Stimulated activated CD4-positive, alpha-beta T cell treated with anti-CD3 and anti-CD28 coated beads, Interleukin-12 subunit alpha, Interleukin-12 subunit beta, amount 100 ng/mL, for 48 hours (primary cell): ENCODE measurements at places on chromosomes 4 and X.

- DNase-seq: no peak
These were observed 30.0 kb upstream of the PDK3 start for GRCh38 chrX:24435060-24435459.

DNA sequence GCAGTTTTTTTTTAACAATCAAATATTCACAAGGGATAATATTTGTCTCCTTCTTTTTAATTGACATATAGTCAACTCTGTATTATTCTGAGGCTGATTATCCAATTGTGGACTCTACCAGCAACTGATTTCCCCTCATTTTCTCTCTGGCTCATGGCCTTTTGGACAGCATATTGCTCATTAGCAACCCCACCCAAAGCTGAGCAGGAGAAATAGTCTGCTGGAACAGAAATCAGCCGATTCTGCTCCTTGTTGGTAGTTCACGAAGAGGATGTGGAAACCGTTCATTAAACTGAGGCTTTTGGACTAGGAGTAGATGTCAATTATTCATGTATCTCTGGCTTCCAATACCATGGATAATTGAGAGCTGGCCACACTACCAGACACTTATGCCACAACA, 428.4 kb upstream of the INTU start:
- DNase-seq: no peak

GRCh38 chr4:105149771-105150170, 3.1 kb downstream of the TET2 start:
- DNase-seq: no peak

GRCh38 chr4:5852523-5853202, 40.2 kb downstream of the CRMP1 start:
- no peak for DNase-seq

- DNase-seq: peak; percentile 17
These were observed 854 bp downstream of the RNF113A start for GRCh38 chrX:119870626-119871131.

DNA sequence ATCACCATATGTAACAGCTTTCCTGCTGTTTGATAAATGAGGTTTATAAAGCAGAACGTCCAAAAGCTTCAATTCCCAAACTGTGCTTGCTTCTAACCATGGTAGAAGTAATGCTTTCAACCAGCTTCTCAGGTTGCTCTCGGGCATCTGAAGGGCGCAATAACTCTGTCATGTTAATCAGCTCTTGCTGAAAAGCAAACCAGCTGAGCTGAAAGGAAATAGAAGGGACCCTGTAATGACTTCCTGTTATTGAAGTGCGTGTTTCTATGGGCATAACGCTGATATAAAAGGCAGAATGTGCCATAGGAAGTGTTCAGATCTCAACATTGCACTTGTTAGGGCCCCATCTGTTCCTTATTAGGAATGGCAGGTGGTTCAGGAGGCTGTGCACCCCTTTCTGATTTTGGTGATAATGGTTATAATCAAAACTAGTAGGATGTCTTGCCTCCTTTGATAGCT, 21.2 kb downstream of the HERC3 start:
- no peak for DNase-seq

GRCh38 chr4:10773010-10773409, 88.4 kb upstream of the CLNK start:
- DNase-seq: no peak

- peak; percentile 82 for DNase-seq
These were observed 5.0 kb downstream of the TACC3 start for GRCh38 chr4:1726146-1726934.

- DNase-seq: no peak
These were observed 2.9 kb downstream of the DOK7 start for GRCh38 chr4:3465698-3466671.

DNA sequence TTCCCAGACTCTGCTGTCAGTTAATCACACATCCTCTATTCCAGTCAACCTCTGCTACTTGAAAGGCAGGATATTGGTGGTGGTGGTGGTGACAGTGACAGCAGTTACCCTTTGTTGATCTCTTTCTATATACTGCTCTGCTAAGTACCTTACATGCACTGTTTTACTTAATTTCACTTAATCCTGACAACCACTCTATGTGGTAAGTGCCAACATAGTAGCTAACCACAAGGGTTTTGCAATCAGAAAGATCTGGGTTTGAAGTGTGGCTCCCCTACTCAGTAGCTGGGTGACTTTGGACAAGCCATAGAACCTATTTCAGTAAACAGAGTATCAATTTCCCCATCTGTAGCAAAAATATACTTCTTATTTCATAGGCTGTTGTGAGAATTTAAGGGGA, 24.2 kb upstream of the F9 start:
- DNase-seq: no peak

DNA sequence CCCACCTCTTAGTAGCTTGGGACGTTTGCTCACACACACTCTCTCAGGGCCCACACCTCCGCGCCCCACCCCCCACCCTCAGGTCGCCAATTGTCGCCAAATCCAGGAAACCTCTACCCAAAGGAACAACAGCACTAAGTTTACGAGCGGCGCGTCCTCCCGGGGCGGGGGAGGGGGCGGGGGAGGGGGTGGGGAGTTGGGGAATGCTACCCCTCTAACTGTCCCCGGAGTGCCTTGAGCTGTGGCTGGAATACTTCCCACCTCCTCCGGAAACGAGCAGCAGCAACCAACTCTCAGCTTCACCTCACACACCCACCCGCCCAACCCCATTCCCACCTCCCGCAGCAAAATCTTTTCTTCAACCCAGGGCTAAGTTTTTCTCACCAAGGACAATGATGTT, 135.6 kb upstream of the ZIC3 start:
- no peak for DNase-seq

GRCh38 chr4:23888421-23889319, 1.2 kb downstream of the PPARGC1A start:
- DNase-seq: no peak

DNA sequence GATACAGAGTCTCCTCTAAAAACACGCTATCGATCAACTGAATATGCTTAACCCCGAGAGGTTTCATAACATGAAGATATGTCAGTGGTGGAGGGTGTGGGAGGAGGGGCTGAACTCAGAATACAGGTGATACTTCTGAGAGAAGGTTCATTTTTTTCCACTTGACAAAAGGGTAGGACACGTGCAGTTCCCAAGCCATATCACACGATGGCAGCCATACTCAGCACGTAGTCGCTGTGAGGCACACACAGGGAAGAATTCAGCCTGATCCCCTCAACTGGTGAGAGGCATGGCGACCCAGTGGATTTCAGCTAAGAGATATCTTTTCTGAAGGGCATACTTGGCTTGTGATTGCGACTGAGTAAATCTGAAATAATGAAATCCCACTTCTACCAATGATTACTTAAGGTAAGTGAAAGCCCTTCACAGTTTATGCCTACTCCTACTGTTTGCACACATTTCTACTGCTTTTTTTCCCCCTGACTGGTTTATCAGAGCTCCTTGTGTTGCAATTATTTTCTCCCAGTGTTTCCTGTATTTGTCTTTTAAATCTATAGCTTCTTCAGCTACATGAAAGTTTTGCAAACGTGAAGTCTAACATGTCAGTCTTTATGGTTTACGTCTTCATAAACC, 133.1 kb downstream of the CORIN start:
- no peak for DNase-seq

DNA sequence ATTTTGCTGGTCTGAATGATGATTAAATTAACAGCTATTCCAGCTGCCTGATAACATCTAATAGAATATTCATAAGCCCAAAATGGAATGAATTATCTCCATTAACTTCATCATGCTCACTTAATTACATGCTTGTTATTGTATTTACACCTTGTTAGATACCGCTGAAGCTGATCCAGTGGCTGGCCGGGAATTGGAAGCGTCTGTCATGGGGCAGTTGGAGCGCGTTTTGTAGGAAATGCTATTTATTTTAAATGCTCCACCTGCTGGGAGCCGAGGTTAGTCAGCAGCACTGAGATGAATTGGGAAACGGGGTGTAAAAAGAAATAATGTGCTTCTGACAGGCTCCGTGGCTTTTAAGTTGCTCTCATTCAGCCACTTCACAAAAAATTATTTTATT, 25.2 kb downstream of the ARX start:
- DNase-seq: no peak

DNA sequence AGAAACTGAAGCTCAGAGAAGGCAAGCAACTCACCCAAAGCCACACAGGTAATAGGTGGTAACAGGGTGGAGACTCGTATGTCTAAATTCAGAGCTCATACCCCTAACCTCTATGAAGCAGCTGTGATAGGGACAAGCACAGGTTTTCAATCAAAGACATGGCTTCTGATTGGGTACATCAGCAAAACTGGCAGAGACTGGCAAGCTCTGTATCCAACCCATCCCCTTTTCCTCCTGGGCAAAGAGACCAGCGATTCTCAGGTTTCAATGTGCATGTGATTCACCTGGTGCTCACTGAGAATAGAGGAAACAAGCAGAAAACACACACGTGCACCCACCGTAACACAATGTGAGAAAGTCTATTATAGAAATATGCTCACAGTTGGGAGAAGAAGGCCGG, 153.0 kb downstream of the SMIM20 start:
- DNase-seq: no peak

GRCh38 chrX:19840899-19841648, 46.3 kb downstream of the SH3KBP1 start:
- DNase-seq: no peak

- DNase-seq: no peak
These were observed 39.8 kb upstream of the ATOH1 start for GRCh38 chr4:93788712-93789111.

GRCh38 chrX:155876704-155877103, 4.4 kb upstream of the VAMP7 start:
- DNase-seq: no peak

- DNase-seq: no peak
These were observed 91.0 kb downstream of the SHROOM4 start for GRCh38 chrX:50723006-50723405.

GRCh38 chr4:60039908-60040307, 1160.2 kb upstream of the ADGRL3 start:
- no peak for DNase-seq

DNA sequence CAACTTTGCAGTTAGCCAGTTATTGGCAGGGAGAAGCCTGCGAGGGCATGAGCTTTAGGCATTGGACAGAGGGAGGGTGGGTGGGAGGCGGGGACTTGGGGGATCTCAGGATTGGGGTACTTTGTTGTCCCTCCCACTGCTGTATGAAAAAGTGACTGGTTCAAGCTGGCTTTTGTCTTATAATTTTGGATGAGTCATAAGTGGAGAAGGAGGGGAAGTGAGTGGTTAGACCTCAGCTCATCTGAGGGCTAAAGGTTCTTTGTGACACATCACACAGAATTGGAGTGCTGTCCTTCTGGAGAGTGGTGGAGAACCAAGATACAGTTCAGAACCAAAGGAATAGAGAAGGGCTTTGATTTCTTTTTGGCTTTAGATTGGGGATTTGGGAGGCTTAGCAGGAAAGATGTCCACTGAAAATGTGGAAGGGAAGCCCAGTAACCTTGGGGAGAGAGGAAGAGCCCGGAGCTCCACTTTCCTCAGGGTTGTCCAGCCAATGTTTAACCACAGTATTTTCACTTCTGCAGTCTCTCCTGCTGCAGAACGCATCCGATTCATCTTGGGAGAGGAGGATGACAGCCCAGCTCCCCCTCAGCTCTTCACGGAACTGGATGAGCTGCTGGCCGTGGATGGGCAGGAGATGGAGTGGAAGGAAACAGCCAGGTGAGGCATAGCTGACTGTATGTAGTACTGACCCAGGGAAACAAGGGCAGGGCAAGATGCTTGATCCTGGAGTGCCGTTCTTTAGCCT, at the start of gene SLC4A4:
SLC4A4 (plus strand) TSS at position 175 of the 748 bp plus-strand sequence.
- DNase-seq: no peak

DNA sequence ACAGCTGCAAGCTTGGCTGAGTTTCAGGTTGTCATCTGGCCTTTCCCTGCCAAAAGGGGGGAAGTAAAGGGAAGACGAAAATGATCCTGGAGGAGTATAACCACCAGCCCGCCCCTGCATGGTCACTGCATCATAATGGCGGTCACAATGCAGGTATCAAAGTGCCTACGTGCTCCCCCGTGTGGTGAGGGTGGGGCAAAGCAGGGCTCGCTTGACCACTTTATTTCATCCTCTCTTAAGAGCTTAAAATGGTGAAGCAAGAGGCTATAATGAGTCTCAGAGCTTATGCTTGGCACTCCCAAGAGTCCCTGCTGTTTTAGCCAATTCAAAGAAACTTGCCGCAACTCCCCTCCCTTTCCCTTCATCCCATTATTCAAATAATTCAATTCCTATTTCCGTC, 105.6 kb downstream of the APOOL start:
- no peak for DNase-seq

DNA sequence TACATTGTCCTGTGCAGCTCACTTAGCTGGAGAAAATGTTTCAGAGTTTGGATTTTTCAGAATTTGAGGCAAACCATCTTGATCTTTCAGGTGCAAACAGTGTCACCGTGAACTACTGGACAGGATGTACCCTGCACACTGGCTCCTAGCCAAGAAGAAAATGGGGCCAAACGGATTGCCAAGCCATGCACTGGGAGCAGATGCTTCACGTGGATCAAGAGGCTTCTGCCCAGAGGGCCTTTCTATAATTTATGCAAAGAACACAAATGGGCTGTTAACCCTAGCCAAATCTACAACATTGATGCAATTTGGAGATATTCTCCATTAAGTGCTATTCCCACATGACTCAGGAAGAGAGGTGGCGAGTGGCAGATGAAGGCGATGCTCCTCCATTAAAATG, 46.9 kb upstream of the ATP8A1 start:
- DNase-seq: no peak

DNA sequence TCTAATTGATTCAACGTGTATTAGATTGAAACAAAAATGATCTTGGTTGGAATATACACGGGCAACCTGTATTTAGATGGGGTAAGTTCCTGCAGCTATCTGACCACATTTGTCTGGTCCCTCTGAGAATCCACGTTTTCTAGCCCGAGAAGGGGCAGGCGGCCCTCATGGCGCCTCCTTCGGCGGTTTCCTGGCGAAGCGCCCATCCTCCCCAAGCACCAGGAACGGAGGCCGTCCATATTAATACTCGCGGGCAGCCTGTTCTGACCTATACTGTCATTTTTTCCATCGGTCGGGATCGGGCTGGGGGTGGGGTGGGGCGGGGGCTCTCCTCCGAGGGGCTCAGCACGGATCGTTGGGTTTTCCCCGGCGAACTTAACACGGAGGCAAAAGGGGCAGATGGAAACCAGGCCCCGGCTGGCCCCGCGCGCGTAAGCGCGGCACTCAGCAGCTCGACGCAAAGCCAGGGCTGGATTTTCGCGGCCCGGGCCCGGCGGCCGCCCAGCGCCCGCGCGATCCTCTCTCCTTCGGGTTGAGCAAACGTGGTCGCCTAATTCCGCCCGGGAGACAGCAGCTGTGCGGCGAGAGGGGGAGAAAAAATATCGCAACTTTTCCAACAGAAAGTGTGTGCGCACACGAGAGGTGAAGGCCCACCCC, 77.2 kb upstream of the BCOR start:
- DNase-seq: no peak

DNA sequence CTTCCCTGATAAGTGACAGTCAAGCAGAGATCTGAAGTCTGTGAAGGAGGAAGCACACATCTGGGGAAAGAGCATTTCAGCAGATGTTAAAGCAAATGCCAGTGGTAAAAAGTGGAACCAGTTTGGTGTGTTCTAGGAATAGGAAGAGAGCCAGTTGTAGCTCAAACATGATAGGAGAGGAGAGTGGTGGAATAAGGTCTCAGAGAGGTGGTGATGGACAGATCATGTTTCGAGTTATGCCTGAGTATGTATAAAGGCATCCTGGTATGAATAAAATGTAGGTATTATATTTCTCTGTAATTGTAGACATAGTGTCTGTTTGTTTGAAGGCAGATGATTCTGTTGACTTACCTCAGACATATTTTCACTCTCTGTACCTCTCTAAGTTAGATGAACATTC, 89.1 kb downstream of the LARP7 start:
- no peak for DNase-seq

GRCh38 chrX:24981030-24981429, 34.7 kb downstream of the ARX start:
- no peak for DNase-seq

GRCh38 chr4:78247536-78248285, 190.6 kb downstream of the FRAS1 start:
- no peak for DNase-seq
